ENCODE measurements at places on chromosomes 2 and 18.

GRCh38 chr2:234723400-234723799 lies 226.5 kb upstream of the ARL4C start:
- DNase-seq = no peak

- DNase-seq = no peak
Observed at GRCh38 chr2:233934524-233934923, 17.4 kb downstream of the TRPM8 start.

DNA sequence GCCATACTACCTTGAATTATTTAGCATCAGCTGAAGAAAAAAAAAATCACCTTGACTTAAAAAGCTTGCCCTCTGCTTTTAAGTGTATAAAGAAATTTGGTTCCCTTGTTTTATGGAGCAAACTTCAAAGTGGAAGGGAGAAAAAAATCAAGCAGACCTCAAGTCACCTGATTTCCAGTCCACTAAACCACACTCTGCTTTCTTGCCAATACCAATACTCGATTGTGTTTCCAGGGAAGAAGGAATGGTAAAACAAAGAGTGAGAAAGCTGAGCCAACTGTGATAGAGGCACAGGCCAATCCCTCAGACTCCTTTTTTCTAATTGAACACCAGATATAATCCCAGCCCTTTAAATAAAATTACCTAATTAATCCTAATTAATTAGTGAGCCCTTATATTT lies 587.3 kb downstream of the ARHGAP15 start:
- DNase-seq = no peak

DNA sequence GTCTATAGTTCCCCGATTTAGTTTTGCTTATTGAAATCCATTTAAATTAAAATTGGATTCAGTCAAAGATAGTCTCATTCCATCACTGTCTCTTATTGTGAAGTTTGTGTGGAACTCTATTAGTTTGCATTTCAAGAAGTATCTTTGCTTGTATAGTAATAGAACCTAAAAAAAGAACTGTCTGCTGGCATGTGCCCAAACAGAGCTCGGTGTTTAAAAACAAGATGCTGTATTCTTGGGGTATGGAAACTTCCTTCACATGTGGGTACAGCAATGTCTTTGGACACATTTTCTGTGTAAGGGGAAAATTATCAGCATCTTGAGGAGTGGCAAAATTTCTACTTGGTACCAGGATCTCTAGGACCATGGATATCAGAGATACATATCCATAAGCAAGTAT lies 292.6 kb downstream of the PLCL1 start:
- no peak for DNase-seq

DNA sequence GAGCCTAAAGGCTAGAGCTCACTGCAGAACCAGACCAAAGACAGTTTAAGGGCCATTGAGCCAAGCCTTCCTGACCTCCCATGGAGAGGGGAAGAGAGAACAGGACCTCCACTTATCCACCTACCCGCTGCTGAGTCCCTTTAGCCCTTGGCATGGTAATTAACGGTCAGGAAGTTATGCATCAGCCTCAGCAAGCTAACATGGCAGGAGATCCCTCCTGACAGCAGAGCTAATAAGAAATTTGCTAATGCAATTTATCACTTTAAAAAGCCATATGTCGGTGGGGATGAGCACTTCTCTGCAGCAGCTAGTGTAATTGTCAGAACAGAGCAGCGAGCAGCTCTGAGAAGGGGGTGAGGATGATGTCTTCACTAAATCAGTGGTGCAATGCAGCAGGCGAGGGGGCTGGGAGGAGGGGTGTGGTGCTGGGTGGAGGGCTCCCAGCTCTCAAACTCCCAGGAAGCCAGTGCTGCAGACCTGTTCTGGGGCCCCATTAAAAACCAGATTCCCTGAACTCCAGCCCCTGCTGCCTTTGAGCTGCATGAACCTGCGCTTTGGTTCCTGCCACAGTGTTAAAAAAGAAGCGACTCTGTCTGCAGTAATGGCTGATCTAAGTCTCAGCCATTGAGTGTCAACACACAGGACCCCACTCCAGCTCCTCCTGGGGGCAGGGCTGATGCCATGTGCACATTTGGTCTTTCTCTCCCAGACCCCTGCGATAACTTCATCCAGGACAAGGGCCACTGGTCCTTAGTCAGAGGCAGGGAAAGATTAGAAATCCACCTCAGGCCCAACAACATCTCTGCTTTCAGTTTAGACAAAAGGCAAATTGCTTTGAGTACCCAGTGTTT lies 84.2 kb upstream of the STPG4 start:
- DNase-seq = no peak

DNA sequence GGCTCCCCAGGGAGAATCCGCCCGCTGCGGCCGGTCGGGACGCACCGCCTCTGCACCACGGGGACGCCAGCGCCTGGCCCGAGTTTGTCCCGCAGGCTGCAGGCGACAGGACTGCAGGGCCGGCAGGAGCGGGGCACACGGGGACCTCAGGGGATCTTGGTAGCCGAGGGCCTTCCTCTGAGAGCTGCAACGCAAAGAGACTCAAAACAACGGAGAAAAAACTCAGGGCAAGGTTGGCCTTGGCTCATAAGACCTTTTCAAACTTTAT lies 79.7 kb downstream of the ARHGEF4 start:
- no peak for DNase-seq

GRCh38 chr2:196640031-196640548 lies 575 bp downstream of the CCDC150 start:
- no peak for DNase-seq

DNA sequence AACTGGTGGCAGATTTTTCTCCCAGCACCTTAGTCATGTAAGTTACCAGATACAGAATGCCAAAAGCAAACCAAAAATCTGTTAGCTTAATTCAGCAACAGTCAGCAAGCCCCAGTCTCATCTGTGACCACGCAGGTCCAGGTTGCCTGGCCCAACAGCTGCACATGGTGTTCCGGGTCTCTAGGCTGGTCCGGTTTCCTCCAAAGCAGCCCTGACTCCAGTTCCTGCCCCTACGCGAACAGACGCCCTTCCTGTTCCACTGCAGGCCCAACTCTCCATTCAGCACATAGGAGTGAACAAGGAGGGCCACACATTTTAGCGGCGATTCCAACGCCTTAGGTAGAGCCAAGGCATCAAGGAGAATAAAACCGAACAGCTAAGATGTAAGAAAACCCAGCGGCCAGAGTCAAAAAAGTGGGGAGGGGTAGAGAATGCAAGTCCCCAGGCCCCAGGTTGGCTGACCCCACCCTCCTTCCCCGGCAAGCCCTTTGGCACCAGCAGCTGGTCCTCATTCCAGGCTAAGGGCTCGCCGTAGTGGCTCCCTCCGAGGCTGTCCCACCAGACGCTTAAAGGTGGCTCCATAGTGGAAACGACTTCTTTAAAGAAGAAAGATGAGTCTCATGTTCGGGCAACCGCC lies 1.5 kb downstream of the STK25 start:
- DNase-seq = no peak

DNA sequence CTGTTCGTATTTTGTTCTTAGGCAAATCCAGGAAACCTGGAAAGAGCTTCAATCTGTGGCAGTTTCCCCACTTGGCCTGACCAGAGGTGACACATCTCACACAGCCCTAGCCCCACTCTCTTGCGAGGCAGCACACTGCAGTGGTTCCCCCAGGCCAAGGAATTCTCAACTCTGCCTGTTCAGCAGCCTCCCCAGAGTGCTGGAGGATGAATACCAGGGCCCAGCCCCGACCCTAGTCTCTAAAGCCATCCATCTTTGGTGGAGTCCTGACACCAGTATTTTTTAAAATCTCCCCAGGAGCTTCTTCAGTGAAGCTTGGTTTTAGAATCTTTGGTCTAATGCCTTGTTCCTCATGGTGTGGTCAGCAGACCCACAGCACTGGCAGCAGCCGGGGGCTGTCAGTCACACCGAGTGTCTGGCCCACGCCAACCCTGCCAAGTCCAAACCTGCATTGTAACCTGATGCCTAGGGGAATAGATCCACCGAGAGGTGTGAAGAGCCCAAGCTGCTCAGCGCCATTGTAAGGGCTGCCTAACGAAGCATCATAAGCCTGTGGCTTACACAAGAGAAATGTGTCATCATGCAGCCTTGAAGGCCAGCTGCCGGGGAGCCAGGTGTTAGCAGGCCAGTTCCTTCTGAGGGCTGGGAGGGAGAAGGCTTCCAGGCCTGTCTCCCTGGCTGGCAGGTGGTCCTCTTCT lies 428.7 kb upstream of the ID2 start:
- DNase-seq = no peak

GRCh38 chr2:232892843-232893242 lies 22.8 kb downstream of the SNORC start:
- no peak for DNase-seq

DNA sequence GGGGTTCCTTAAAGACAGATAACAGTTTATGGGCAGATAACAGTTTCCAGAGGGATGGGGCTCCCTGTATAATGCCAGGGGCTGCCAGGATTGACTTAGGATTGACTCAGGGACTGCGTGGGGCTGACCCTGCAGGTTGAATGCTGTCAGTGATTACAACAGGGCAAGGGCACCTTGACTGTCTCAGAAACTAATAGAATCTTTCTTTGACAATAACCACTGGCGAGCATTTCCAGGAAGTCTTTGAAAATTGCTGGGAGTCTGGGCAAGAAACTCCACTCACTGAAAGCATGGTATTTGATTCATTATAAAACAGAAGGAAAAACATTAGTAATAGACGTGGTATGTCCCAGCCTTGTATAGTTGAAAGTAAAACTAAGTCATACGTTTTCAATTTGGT lies 101.0 kb downstream of the GPD2 start:
- DNase-seq = no peak

DNA sequence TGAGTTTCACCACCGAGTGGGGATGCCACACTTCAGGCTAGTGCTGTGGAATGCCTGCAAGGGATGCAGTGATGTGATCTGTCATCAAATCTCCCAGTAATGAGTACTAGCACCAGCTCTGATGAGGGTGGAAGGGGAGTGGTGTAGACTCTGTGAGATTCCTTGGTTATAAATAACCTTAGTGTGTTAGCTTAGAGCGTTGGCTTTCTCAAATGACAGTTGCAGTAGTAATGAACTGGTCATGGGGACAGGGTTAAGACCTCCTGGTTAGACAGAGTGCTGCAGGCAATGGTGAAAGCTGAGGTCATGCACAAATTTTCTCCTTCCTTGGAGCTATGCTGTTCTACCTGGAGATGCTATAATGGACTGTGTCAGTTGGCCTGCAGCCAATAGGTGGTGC lies 1063.4 kb upstream of the CRIM1 start:
- DNase-seq = no peak

DNA sequence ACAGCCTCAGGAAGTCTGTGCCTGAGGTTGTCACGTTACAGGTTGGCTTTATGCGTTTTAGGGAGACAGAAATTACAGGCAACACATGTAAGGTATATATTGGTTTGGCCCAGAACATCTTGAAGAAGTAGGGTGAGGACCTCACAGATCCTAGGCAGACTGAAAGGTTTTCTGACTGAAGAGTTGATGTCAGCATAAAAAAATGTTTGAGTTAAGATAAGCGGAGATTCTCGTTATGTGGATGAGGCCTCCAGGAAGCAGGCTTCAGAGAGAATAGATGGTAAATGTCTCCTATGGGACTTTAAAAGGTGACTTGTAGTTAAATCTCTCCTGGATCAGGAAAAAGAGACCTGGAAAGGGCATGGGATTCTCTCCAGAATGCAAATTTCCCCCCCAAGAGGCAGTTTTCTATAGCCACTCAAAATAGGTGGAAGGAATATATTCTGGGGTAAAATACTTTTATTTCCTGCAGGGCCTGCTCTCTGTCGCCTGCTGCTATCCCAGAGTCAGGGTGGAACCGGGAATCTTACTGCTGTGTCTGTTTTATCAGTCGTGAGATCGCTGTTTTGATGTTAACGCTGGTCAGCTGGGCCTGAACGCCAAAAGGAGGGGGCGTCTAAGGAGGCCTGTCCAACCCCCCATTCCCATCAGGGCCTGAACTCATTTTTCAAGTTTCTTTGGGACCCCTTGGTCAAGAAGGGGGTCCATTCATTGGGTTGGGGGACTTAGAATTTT lies 171.1 kb downstream of the HDAC4 start:
- no peak for DNase-seq

GRCh38 chr2:55114597-55114996 lies 64.3 kb upstream of the RTN4 start:
- no peak for DNase-seq

- DNase-seq = no peak
Observed at GRCh38 chr2:240898108-240898730, 2.3 kb upstream of the MAB21L4 start.

GRCh38 chr18:73615506-73615905 lies 532.1 kb downstream of the FBXO15 start:
- no peak for DNase-seq

GRCh38 chr2:45382744-45383143 lies 228.3 kb downstream of the SRBD1 start:
- no peak for DNase-seq

DNA sequence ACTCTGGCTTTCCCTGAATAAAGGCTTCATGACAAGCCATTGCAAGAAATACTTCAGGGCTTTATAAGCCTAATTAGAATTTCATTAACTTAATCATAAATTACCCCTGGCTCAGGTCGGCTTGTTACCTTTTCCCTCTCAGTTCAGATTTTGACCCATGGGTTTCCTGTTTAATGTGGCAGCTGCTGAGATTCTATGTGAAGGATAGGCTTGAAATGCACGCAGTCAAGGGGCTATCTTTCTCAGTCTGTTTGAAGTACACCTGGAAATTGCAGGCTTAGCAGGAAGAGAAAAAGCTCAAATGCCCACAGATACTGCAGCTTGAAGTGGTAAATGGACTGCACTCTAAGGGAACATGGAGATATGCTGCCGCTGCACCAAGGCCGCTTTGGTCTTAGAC lies 49.4 kb downstream of the CAVIN2 start:
- no peak for DNase-seq

- DNase-seq = no peak
Observed at GRCh38 chr2:11074246-11074820, 80.9 kb upstream of the SLC66A3 start.

All from effector memory CD4-positive, alpha-beta T cell (primary cell).